ENCODE measurements at places on chromosomes 7 and 10.

GRCh38 chr10:28778524-28778923 lies 101.2 kb downstream of the BAMBI start:
- DNase-seq = no peak

- peak; percentile 39 for DNase-seq
Measured at GRCh38 chr10:11853468-11853867, 30.3 kb downstream of the PROSER2 start.

DNA sequence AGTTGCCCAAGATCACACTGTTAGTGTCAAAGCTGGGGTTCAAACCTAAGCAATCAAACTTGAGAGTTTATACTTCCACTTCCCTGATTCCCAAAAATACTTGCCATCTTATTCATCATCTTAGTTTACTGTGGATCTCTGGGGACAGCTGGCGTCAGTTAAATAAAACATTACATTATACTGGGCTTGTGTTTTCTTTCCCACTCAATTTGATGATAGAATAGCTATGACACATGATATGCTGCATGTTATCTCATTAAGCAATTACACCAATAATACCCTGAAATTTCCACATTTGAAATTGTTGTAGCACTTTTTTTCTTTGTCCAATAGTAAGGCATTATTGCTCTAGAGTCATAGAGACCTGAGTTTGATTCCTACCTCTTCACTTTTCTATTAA lies 62.9 kb upstream of the MXI1 start:
- no peak for DNase-seq

DNA sequence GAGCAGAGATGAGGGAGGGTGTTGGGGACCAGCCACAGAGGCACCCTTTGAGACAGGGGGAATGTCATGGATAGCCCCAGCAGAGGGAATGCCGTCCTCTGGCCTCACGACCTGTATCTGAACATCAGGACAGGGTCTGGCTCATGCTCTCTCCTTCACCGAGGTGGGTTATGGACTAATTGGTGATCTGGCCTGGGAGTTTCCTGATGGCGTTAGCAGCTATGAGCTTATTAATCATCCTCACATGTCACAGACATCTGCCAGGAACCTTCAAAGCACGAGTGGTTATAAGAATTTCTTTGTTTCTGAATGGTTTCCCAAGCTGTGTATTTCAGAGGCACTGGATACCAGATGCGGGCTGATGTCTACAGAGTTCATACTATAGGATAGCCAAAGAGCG lies 6.9 kb downstream of the CPA4 start:
- DNase-seq = no peak

GRCh38 chr10:74705358-74705980 lies 120.9 kb upstream of the KAT6B start:
- no peak for DNase-seq

- DNase-seq = no peak
Measured at GRCh38 chr10:4623757-4624420, 202.1 kb upstream of the AKR1E2 start.

DNA sequence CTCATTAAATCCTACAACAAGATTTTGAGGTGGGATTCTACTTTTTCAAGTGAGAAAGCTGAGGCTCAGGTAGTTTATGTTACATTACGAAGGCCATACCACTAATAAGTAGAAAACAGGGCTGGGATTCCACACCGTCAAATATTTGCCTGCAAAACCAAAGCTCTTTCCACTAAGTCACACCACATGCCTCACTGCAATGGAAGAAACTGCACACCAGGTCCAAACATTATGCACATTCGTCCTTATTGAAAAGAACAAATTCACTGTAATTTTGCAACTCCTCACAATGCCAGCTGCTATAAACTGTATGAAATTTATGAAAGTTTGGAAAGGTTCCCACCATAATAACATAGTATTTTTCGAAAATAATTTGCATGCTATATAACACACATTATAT lies 66.5 kb downstream of the DGKB start:
- DNase-seq = no peak

DNA sequence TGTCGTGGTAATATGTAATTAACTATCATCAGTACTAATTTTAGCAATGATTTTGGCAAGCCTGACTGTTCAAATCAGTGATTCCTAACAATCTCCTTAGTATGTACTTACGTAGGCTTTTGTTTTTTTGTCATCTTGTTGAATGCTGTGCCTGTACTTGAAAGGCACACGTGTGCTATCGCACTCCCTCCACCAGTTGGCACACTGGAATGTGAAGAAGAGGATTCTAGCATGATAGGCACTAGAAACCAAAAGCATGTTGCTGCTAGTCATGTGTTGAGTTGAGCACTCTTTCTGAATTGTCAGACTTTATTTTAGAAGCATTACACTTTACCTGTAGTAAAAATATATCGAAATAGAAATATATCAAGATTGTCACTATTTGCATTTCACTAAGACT lies 59.1 kb downstream of the TASOR2 start:
- no peak for DNase-seq

DNA sequence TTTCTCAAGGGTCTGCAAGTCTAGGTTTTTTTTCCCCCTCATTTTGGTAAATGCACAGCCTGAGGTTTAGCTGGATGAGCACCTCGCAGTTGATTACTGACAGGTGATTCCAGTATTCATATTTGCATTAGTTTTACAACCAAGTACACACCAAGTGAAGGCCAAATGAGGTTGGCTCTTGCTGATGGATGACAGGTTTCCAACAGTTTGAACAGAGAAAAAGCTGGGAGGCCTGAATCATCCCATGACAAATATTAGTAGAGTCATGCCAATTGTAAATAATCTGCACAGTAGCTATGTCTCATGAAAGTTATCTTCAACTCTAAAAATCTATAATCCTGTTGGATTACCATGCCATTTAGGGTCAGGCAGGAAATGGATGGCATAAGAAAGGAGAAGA lies 399.8 kb downstream of the HTR7 start:
- no peak for DNase-seq

GRCh38 chr7:94556028-94556427 lies 46.4 kb downstream of the CASD1 start:
- DNase-seq = no peak

- no peak for DNase-seq
Measured at GRCh38 chr10:13830385-13830784, 243.6 kb downstream of the PRPF18 start.

GRCh38 chr10:127420138-127420684 lies 128.9 kb upstream of the NPS start:
- DNase-seq = no peak

DNA sequence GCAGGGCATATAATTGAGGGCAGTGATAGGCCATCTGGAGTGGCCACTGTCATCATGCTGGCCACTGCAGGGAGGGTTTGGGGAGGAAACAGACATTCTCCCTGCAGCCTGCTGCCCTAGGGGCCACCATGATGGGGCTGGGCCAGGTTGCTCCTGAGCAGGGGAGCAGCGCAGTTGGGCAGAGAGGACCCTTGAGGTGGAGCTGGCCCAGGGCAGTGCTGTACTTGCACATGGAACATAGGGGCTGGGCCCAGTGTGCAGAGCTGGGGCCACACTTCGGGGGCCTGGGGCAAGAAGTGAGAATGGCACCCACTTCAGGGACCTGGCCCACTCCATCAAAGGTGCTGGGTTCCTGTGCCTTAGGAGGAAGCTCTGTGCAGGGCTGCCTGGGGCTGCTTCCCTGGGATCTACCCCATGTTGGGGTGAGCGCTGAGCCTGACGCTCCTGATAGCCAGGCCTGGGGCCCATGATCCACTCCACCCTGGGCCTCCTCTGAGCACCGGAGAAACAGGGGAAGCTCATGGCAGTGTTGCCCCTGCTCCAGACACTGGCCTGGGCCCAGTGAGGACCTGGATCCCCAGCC lies 21.3 kb upstream of the NUB1 start:
- DNase-seq = no peak

DNA sequence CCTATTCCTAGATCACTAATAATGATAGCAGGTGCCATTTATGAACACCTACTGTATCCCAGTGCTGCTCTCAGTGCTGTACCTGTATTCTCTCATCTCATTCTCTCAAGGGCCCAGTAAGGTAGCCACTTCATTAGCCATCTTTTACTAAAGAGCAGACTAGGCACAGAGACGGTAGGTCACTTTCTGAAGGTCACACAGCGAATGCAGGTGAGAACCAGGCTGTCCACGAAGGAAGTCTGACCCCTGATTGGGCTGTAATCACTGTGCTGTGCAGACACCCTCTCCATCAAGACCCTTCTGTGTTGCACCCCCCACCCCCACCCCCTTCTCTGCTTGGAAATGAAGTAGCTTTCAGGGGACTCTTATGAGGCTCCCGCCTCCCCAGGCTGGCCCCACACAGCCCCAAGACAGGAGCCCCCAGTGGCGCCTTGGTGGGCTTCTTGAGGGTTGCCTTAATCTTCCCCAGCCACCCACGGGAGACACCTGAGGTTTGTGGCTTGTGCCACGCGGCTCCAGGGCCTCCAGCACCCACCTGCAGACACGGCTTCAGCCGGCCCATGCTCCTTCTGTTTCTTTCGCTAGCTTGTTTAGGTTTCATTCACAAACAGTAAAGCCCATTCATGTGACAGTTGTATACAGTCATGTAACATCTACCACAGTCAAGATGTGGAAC lies 81.7 kb upstream of the FAM20C start:
- DNase-seq = no peak

GRCh38 chr10:88226891-88227290 lies 356.2 kb downstream of the RNLS start:
- DNase-seq = no peak

DNA sequence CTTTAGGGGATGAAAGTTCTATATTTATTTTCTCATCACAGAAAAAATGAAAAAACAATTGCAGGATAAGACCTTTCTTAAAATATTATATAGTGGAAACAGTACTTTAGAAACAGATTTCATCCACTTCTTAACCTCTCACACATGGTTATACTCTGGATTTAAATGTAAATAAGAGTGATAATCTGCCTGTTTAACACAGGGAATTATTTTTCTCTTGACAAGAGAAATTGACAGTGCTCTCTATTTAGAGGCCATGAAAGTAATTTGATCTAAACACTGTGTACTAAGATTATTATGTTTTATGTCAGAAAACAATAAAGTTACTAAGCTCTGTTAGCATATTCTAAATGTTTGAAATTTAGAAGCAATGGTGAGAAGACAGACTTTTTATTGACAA lies 88.4 kb downstream of the PHF14 start:
- no peak for DNase-seq

DNA sequence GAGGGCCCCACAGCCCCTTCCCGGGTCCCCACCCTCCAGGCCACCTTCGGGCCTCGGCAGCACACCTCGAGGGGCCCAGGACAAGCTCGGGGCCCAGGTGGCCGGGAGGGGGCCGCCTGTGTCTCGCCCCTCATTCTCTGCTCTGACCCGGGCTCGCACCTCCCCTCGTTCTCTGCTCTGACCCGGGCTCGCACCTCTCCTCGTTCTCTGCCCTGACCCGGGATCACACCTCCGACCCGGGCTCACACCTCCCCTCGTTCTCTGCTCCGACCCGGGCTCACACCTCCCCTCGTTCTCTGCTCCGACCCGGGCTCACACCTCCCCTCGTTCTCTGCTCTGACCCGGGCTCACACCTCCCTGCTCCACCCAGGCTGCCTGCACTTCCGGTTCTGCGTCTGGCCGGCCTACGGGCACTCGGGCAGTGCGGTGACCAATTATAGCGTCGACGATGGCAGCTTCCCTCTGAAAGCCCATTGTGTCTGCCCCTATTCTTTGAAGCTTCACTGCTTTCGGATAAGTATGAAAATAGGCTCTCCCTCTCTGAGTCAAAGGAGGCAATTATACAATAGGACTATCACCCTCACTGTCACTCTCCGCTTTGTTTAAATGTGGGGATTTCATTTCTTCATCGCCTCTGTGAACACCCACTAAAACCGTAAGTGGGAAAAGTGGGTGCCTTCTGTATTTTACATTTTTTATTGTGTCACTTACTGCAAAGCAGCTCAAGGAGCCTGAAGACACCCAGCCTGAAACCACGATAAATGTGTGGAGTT lies 457.4 kb downstream of the DNAJB6 start:
- DNase-seq = no peak

DNA sequence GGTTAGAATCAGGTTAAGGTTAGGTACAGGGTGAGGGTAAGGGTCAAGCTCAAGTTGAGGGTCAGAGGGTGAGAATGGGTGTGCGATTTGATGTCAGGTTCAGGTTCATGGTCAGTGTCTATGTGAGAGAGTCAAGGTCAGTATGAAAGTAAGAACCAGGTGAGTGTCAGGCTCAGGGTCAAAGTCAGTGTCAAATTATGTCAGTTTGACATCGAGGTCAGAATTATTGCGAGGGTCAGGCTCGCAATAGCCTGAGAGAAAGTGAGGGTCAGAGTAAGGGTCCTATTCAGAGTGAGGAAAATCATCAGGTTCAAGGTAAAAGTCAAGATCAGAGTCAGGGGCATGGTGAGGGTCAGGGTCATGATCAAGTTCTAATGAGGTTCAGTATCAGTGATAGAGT lies 13.0 kb downstream of the MRPS24 start:
- no peak for DNase-seq

GRCh38 chr7:48090095-48090805 lies 1.2 kb downstream of the UPP1 start:
- no peak for DNase-seq

DNA sequence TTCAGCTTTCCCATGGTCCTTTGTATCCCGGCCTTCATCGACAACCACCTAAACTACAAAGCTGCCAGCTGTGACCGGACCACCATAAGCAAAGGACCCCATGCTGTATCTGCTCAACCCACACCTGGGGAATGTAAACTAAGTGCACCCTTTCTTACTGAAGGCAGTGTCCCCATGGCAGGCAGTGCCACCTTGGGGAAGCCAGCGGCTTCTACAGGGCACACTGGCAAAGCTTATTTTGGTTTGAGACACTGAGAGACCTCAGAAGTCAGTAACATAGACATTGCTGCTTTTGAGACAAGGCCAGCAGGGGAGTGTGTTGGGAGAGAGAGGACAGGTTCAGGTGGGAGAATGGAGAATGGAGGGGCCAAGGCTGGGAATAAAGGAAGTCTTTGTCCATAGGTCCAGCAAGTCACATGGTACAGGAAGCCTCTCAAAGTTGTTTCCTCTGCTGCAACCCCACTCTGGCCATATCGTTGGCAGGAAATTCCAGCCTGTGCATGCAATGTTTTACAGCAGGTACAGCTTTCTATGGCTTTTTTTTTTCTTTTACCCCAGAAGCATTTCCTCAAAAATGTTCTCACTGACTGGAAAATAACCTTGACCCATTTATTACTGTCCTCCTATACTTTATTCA lies 85.9 kb upstream of the NPVF start:
- no peak for DNase-seq

- DNase-seq = no peak
Measured at GRCh38 chr10:124898471-124898870, 43.5 kb upstream of the ZRANB1 start.

DNA sequence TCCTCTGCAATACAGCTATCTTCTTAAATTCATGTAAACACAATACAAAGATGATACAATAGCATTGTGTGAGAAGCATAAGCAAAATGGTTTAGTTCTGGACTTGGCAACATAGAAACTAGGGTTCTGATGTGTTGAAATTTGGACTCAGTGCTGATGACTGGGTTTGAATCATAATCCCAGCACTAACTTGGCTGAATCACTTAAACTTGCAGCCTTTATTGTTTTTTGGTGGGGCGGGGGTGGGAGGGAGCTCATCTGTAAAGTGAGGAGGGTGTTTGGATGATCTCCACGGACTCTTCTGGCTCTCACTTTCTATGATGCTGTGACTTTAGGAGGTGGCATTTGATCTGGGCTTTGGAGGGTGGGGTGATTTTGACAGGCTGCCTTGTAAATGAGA lies 158.2 kb downstream of the WNT2 start:
- no peak for DNase-seq

- DNase-seq = no peak
Measured at GRCh38 chr10:26841733-26842317, 18.9 kb downstream of the ABI1 start.

GRCh38 chr7:112134039-112134438 lies 72.2 kb downstream of the DOCK4 start:
- DNase-seq = no peak
